ENCODE measurements at places on chromosomes 4 and X. TPM values are rescaled to one million over a fixed set of nuclear protein-coding genes. Genes with fewer than 3 reads are reported as not detected.

The MAGEA11 gene
- not detected for total RNA-seq

The LGI2 gene
- total RNA-seq, result not detected

The PASD1 gene
- total RNA-seq, result not detected

The OPN1LW gene
- not detected for total RNA-seq

- no peak for DNase-seq
These were observed 36.5 kb downstream of the OCRL start for GRCh38 chrX:129576539-129576938.

The EDA2R gene
- total RNA-seq, result 0.60 TPM

DNA sequence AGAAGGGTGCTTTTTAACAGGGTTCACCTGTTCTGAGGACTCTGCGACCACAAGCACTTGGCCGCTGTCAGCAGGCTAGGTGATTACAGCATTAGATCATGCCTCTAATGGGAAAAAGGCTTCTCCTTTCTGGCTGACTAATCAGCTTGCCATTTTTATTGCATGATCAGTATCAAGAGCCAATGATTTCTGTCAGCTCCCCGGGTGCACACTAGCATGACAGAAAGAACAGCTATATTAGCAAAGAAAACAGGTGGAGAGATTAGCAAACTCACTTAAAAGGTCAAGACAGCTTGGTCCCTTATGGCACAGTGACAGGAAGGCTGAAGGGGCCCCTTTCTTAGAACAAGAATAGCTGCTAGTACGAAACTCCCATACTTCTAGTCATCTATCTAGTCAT lies 170.0 kb downstream of the SMIM20 start:
- no peak for DNase-seq

The YY2 gene
- 1.3 TPM for total RNA-seq

DNA sequence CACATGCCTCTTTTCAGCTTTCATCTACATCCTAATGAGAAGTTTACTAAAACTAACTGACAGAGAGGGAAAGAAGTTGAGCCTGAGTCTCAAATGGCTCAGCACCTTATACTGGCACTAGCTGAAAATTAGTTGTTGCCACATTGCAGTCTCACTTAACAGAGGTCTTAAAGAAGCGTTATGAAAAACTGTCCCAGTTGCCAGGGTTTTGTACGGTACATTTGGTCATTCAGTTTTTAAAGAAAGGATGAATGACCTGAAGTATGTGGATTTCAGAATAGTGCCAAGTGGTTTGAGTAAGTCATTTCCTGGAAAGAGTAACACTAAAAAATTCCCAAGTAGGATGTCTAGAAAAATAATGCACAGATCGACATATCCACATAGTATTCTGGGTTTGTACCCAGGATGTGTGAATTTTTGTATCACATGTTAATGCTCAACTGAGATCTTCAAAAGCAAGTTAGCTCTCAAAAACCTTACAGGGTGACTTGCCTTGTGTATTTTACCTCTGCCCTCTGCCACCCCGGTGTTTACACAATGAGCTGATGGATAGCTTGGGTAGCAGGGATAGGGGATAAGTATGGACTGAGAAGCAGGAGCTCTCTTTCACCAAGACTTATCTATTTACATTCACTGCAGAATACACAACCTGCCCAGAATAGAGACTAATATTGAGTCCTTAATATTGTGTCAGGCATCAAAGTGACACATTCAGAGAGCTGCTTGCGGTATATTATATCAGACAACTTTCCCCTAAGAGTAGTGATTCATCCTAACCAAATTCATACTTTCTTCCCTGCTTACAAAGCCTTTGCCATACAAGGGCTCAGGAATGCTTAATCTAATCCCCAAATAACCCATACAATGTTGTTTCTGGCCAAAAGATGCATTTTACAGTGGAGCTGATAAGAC lies 1075.7 kb upstream of the PABPC4L start:
- no peak for DNase-seq

- no peak for DNase-seq
These were observed 938.3 kb downstream of the RAB28 start for GRCh38 chr4:12545812-12546211.

DNA sequence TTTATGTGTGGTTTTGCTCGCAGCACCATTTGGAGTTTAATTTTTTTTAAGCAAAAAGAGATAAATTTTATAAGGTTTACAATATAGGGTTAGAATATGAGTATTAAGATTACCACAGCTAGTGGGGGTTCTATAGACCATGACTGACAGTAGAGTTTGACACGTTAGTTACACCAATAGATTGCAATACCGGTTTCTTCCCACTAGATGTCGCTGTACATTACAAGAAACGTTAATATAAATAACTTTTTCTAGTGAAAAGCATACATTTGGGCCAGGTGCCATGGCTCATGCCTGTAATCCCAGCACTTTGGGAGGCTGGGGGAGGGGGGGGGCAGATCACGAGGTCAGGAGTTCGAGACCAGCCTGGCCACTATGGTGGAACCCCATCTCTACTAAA lies 433.6 kb downstream of the MAGEB5 start:
- DNase-seq, result no peak

GRCh38 chr4:83170952-83171399 lies 56.4 kb upstream of the PLAC8 start:
- DNase-seq, result no peak

GRCh38 chrX:54529151-54529550 lies 868 bp upstream of the GNL3L start:
- no peak for DNase-seq

DNA sequence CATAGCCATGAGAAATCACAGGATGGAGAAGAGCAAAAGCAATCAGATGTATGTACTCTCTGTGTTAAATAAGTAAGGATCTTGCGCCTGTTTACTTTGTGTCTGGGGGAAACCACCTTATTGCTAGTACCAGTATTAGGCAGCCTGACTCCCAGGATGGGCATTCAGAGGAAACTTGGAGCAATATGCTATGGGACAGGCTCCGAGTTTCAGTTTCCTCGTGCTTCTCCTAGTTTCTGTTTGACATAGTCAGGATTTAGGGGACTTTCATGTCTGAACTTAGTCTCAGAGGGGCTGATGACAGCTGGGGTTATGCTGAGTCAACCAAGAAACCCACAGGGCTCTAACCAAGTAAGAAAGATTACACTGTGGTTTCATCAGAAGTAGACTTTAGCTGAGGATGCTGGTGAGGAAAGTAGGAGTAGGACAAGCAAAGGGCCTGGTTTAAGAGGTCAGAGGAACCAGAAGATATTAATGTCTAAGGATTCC lies 13.5 kb downstream of the NSUN7 start:
- peak; percentile 50 for DNase-seq

- DNase-seq, result no peak
These were observed 258.1 kb downstream of the UNC5C start for GRCh38 chr4:95290702-95291101.

GRCh38 chr4:118797558-118798142 lies 38.3 kb downstream of the SEC24D start:
- DNase-seq, result no peak
